ENCODE measurements at places on chromosomes 3 and 15.

GRCh38 chr3:182118066-182118465 is 406.3 kb downstream of the SOX2 start:
- no peak for DNase-seq

DNA sequence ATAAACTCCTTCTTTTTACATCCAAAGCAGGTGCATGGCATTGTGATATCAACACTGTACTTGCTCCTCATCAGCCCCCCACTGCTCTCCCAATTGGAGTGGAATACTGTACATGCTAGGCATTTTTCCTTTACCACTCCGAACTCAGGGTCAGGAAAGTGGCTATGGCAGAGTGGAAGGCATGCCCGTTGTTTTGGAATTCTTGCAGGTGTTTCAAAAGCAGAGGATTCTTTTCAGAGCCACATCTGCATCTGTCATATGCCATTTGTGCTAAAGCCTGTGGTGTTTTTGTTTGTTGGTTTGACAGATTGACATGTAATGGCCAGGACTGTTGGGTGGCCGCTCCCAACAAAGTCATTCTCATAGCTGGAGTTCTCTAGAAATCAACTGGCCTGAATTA is 41.7 kb downstream of the SOX2 start:
- no peak for DNase-seq

GRCh38 chr3:193832833-193833413 is 239.9 kb downstream of the OPA1 start:
- DNase-seq = no peak

- peak; percentile 92 for DNase-seq
Observed at GRCh38 chr3:49839193-49839809, 17.1 kb downstream of the TRAIP start.

GRCh38 chr3:18046131-18046915 is 303.9 kb upstream of the TBC1D5 start:
- no peak for DNase-seq

- no peak for DNase-seq
Observed at GRCh38 chr15:73056460-73056859, 4.2 kb downstream of the NEO1 start.

- DNase-seq = no peak
Observed at GRCh38 chr15:80246425-80246894, 5.6 kb downstream of the CTXND1 start.

- no peak for DNase-seq
Observed at GRCh38 chr3:60337421-60337820, 913.8 kb downstream of the FHIT start.

DNA sequence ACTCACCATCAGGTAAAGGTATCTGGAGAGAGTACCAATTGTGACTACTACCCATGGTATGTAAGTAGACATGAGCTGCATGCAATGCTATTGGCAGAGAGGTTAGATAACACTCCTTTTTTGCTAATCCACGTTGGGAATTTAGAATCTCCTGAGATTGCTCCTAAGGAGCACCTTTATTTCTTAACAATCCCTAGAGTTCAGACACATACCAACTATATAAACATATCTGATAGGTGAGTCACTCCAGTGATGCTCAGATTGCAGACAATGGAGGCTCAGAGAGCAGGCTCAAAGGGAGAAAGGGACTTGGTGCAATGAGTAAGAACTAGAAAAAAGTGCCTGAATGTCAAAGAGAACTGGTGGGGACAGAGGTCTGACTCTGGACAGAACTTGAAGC is 47.0 kb upstream of the LRRFIP2 start:
- DNase-seq = no peak

GRCh38 chr3:32643816-32644215 is 41.2 kb upstream of the CNOT10 start:
- no peak for DNase-seq

DNA sequence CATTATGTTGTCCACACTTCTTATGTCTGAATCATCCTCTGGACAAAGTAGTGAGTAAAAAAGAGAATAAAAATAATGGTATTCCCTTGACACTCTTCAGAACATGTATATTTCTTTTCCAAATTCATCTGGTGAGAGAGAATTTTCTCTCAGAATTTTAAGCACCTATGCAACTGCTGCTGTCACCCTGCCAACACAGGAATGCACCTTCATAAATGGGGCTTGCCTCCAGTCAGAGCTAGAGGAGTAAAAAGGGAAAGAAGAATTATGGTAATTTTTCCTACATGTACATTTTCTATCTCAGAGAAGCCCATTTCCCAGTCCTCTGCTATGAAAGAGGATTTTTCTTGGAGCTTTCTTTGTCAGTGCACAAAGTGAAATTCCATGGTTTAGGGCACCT is 92.2 kb upstream of the ALCAM start:
- no peak for DNase-seq

DNA sequence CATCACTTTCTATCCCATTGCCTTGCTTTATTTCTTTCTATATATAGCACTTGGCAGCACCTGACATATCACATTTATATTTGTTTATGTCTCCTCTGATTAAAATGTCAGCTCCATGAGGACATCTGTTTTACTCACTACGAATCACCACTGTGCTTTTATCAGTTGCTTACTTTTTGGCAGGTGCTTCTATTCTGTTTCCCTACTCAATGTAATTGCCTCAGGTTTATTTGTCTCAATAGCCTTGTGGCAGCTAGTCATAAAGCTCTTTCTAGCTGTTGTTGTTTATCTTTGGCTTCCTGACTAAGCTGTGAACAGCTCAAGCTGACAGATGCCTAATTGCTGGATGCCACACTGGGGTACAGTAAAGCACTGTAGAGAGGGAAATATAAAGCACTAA is 85.5 kb downstream of the VPS13C start:
- DNase-seq = no peak

- no peak for DNase-seq
Observed at GRCh38 chr3:177713928-177714900, 516.9 kb upstream of the TBL1XR1 start.

DNA sequence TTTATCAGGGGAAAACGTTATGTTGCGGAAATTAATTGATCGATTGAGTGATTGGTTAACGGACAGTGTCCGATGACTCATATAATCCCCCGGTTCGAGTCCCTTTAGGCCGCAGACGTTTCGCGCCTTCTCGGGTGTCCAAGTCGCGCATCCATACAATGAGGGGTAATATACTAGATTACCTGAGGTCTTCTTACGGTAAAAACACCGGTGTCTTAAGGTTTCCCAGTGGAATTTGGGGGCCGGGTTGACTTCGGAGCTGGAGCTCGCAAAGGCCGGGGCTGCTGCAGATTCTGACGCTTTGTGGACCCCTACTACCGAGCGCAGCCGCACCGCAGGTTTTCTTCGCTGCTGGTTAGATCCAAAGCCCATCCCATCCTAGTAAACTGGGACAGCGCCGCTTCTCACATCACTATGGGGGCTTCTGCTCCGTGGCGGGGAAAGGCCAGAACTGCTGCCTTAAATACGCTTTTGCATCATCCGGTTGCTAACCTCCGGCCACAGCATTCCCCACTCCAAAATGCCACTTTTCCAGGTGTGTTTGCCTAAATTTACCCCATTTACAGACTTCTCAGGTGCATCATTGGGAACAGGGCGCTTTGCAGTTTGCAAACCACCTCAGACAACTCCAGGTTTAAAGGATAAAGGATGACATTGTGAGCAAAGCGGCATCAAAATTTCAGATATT is 858 bp upstream of the SACM1L start:
- peak; percentile 81 for DNase-seq

DNA sequence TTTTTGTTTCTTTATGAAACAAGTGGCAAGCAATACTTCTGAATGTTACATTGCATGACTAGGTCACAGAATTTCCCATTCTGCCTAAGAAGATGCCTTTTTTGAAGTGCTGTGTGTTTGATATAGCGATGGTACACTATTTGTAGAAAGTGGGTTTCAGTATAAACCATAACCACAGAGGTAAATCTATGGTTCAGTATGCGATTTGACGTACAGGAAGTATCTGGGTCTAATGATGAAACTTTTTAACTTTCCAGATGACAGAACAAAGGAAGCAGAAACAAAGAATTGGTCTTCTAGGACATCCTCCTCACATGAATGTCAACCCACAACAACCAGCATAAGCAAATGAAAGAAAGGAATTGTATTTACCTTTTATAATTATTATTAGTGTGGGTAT is 133.4 kb upstream of the BHLHE40 start:
- DNase-seq = no peak

- no peak for DNase-seq
Observed at GRCh38 chr3:191523148-191523547, 62.2 kb downstream of the PYDC2 start.

DNA sequence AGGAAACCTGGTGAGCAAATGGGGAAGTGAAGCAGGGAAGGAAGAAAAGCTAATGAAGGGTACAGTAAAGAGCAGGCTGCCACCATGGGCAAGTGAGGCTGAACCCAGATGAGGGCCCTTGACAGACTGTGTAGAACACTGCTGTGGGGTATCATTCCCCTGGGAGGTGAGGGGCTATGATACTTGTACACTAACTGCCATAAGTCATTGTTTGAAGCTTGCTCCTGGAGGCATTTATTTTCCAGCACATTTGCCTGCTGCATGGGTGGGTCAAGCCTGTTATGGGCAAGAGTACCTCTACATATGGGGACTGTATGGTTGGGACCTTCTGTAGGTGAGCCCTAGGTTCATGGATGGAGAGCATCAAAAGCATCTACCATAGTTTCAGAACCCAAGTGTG is 57.4 kb downstream of the POMGNT2 start:
- no peak for DNase-seq

DNA sequence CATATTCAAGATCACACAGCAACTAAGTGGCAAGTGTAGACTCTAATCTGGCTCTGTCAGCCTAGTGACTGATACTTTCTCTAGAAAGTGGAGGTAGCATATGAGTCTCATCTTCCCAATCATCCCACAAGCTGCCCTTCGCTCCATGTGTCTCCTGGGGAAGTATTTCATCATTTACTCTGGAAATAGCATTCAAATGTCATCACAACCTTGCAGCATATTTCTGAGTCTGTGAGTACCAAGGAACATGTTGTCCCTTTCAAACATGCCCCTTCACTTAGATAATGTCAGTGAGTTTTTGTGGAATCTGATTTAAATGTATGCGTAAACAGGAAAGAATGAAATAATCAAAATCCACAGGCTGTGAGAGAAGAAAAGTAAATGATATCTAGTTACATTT is 322.9 kb downstream of the SLC9A9 start:
- DNase-seq = no peak

DNA sequence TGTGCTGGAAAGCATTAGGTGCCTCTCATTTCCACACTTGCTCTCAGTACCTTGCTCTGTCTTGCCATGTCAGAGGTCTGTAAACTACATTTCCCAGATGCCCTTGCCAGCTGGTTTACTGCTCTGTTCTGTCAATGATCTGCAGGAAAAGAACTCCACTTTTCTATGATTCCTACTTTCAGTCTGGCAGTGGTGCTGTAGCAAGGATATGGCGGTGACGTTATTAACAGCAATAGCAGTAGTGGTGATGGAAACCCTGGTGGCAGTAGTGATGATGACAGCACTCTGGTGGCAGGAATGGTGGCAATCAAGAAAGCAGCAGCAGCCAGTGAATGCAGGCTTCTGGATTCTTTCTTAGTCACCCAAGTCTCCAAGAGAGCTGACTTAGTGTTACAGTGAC is 665.2 kb downstream of the DIPK2A start:
- DNase-seq = no peak

- no peak for DNase-seq
Observed at GRCh38 chr3:182710557-182711157, 82.6 kb upstream of the ATP11B start.

- DNase-seq = no peak
Observed at GRCh38 chr15:88454236-88454635, 13.0 kb downstream of the MRPL46 start.

- DNase-seq = peak; percentile 53
Observed at GRCh38 chr15:98938105-98938417, 69.5 kb downstream of the PGPEP1L start.

DNA sequence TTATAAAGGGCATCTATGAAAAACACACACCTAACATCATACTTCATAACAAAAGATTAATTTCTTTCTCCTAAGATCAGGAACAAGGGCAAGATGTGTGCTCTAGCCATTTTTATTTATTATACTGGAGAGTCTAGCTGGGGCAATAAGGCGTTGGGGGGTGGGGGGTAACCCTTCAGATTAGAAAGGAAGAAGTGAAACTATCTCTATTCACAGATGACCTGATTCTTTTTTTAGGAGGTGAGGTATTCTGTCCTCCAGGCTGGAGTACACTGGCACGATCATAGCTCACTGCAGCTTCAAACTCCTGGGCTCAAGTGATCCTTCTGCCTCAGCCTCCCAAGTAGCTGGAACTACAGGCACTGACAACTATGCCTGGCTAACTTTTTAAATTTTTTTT is 89.5 kb upstream of the MANF start:
- no peak for DNase-seq

DNA sequence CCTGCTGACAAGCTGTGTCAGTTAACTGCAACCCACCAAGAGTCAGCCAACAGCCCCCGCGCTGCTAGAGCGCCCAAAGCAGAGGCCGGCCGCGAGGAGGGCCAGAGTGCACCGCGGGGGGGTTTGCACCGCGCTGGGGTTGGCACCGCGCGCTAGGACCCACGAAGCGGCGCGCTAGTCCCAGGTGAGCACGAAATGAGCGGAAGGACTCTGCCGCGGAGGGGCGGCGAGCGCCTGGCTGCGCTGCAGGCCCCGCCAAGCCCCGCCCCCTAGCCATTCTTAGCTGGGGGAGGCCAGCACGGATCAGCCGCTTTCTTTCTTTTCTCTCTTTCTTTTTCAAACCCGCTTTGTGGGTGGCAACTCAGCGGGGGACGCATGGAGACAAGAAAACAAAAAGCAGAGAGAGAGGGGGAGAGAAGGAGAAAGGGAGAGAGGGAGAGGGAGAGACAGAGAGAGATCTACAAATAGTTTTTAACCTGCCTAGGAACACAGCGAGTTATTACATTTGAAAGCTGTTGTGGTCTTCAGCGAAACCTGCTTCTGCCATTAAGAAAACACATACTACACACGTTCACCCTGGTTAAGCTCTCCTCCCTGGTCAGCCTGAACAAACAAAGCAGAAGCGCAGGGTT is 6.9 kb upstream of the FOXB1 start:
- no peak for DNase-seq

GRCh38 chr3:176328198-176328597 is 869.1 kb downstream of the TBL1XR1 start:
- no peak for DNase-seq

- DNase-seq = no peak
Observed at GRCh38 chr15:73075160-73075859, 23.0 kb downstream of the NEO1 start.

GRCh38 chr3:128402998-128403397 is 63.7 kb downstream of the DNAJB8 start:
- DNase-seq = no peak

GRCh38 chr3:160986069-160986468 is 119.1 kb downstream of the B3GALNT1 start:
- DNase-seq = no peak

- no peak for DNase-seq
Observed at GRCh38 chr15:57652481-57652880, 54.0 kb upstream of the POLR2M start.

GRCh38 chr15:99427668-99428361 is 138.0 kb upstream of the MEF2A start:
- peak; percentile 40 for DNase-seq

DNA sequence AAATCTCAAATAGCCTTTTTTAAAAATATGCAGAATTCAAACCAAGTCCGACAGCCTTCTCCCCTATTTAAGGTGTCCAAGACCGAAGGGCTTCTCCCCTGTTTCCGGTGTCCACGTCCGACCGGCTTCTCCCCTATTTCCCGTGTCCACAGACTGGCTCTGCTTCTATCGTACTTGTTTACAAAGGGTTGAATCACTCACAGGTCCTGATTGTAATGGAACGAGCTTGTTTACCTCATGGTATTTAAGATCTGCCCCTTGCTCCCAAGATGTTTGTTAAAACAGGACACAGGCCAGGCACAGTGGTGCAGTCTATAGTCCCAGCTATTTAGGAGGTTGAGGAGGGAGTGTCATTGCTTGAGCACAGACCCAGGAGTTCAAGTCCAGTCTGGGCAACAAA is 90.4 kb upstream of the ROBO2 start:
- no peak for DNase-seq
